ENCODE measurements at places on chromosomes 3 and 15.

DNA sequence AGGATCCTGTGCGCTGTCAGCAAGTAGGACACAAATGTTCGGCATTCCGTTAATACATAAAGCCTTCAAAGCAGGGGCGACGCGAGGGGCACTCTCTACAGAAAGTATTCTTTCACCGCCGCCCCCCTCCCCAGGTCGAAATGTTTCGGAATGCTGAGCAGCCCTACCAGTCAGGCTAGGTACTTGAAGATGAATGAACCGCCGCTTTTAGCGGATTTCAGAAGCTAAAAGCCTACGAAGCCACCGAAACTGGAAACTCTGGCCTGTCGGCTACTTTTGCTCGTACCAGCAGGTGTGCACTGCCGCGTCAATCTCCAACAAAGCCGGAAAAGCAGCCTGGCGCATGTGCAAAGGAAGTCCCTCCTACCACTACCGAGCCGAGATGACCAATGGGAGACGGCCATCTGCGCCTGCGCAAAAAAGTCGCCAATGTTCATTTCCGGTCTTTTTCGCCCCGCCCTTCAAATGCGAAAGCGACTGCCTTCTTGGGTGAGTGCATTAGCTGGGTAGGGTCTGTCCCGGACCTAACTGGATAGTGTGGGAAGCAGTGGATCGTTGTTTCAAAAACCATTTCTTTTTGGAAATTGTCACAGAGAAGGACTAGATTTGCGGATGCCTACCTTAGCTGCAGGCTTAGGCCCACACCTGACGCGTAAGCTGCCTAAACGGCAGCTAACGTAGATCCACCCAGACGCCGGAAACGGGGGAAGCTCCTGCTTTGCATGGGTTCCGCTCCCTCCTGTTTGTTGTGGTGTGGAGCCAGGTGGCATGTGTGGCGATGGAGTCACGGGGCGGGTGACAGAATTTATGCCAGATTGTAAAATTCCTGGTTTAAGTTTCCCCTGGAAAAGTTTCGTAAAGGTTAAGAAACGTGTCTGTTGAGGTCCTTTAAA, at the start of gene WDR5B:
TSS of gene WDR5B (minus strand) at position 301 of the 893 bp plus-strand sequence. CDS start 534 bp downstream, outside the sequence.
- peak; percentile 91 for DNase-seq

GRCh38 chr3:107346564-107346963, 30.7 kb upstream of the CCDC54 start:
- DNase-seq, result no peak

DNA sequence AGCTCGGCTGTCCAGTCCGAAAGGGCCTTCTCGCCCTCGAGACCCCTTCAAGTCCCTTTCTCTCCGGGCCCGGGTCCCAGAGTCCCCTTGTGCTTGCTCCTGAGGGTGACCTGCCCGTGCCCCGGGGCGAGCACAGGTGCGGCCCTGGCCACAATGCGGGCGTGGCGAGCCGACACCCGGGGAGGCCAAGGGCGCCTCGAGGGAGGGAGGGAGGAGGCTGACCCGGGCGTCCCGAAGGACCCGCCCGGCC, 810 bp upstream of the MEF2A start:
- no peak for DNase-seq

DNA sequence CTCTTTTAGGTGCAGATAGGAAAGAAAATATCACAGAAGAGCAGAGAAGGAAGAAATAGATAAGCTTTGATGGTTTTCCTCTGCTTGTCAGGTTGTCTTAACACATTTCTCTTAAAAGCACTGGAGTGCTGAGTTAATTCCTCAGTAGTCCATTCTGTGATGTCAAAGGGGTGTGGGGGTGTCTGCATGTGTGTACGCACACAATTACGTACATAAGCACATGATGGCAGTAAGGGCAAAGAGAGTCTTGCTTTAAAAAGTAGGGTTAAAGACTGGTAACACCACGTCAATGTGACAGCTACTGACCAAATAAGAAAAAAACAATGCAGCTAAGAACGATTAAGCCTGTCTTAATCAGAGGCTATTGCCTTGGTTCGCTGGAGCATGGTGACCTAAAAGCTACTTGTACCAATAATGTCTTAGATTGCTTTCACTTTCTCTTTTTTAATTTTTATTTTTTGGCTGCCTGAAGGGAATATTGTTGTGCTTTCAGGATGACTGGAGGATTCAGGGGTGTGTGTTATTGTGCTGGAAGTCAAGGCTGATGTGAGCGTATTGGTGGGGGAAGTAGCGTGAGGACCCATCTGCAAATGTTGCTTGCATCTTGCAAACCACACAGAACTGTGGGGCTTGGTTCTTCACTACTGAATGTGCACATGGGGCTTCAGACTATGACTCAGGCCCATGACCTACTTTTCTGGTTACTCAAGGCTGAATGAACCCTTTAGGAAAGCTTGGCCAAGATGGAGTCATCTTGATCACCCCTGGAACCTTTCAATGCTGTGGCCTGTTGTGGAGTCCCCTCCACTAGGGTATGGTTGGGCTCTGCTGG, 417.8 kb upstream of the TPM1 start:
- DNase-seq, result peak; percentile 84

- DNase-seq, result no peak
Observed at GRCh38 chr3:101603184-101603583, 29.2 kb downstream of the PCNP start.

- no peak for DNase-seq
Observed at GRCh38 chr3:141401573-141402475, 33.5 kb downstream of the ZBTB38 start.

DNA sequence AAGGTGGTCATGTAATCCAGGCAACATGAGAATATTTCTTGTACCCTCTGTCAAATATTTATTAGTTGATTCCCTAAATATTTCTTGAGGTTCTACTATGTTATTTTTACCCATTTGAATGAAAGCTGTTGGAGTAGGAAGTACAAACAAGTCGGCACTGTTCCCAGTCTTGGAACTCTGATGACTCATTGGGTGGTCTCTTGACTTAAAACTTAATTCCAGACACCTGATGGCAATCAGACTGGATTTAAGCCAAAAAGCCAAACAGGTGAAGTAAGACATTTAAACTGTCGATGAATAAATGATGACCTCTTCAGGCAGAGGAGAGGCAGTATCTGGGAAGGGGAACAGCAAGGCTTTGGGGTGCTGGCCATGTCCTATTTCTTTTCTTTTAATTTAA, 22.8 kb downstream of the C2CD4A start:
- DNase-seq, result no peak

GRCh38 chr3:151838574-151839312, 24.8 kb downstream of the AADAC start:
- DNase-seq, result peak; percentile 62

DNA sequence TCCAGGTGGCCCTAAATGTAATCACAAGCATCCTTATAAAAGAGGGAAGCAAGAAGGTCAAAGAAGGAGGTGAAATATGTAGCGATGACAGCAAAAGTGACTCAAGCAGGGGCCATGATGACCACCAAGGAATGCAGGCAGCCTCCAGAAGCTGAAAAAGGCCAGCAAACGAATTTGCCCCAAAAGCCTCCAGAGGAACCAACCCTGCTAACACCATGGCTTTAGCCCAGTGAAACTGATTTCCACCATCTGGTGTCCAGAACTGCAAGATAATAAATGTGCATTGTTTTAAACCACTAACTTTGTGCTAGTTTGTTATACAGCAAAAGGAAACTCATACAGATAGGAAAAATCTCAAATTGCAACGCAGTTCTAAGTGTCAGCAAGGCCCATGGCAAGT, 23.0 kb upstream of the RBSN start:
- DNase-seq, result no peak

GRCh38 chr3:19931180-19931692, 2.8 kb downstream of the EFHB start:
- no peak for DNase-seq

DNA sequence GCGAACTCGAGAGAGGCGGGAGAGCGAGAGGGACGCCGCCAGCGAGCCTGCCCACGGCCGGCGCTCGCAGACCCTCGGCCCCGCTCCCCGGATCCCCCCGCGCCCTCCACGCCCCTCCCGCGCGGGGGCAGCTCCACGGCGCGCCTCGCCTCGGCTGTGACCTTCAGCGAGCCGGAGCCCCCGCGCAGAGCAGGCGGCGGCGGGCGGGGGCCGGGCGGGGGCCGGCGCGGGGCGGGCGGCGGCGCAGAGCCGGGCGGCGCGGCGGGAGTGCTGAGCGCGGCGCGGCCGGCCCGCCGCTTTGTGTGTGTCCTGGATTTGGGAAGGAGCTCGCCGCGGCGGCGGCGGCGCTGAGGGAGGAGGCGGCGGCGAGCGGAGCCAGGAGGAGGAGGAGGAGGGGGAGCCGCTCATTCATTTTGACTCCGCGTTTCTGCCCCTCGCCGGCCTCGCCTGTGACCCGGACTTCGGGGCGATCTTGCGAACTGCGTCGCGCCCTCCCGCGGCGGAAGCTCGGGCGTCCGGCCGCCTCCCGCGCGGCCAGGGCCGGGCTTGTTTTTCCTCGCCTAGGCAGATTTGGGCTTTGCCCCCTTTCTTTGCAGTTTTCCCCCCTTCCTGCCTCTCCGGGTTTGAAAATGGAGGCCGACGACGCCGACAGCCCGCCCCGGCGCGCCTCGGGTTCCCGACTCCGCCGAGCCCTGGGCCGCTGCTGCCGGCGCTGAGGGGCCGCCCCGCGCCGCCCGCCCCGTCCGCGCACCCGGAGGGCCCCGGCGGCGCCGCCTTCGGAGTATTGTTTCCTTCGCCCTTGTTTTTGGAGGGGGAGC, 524 bp downstream of the IGF1R start:
- no peak for DNase-seq

- no peak for DNase-seq
Observed at GRCh38 chr3:105285653-105286241, 81.0 kb upstream of the ALCAM start.

- DNase-seq, result peak; percentile 19
Observed at GRCh38 chr3:193053046-193053435, 135.4 kb upstream of the MB21D2 start.

GRCh38 chr15:51727141-51727897, 10.1 kb downstream of the LYSMD2 start:
- no peak for DNase-seq

DNA sequence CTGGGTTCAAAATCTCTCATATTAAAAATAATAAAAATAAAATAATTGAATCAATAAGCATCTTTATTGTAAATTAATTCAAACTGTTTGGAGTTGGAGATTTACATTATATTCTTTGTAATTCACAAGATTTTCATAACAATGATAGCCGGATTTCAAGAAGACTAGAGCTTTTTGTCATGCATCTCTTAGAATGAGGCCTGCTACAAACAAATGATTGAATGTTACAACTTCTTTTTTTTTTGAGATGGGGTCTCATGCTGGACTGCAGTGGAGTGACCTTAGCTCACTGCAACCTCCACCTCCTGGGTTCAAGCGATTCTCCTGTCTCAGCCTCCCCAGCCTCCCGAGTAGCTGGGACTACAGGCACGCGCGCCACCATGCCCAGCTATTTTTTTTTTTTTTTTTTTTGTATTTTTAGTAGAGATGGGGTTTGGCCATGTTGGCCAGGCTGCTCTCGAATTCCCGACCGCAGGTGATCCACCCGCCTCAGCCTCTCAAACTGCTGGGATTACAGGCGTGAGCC, 3.5 kb downstream of the SLTM start:
- DNase-seq, result no peak

DNA sequence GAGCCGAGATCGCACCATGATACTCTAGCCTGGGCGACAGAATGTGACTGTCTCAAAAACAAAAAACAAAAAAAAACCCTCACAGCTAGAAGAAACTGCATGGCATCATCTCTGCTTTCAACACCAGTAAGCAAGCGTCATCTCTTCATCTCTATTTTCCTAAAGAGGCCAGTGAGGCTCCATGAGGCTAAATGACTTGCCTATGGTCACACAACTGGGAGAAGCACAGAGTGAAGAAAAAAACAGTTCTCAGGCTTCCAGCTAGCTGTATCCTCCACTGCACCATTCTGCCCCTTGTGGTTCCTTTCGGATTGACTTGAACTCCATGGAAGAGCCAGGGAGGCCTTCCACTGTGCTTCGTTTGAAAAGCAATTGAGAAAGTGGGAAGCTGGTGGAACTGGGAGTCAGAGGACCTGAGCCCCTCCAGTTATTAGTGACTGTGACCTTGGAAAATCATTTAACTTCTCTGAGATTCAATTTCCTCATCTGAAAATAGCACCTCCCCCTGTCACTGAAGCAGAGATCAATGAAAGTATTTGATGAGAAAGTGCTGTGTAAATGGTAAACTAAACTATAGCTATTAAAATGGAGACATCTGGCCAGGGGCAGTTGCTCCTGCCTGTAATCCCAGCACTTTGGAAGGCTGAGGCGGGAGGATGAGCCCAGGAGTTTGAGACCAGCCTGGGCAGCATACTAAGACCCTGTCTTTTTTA, 32.1 kb upstream of the DENND4A start:
- peak; percentile 24 for DNase-seq

DNA sequence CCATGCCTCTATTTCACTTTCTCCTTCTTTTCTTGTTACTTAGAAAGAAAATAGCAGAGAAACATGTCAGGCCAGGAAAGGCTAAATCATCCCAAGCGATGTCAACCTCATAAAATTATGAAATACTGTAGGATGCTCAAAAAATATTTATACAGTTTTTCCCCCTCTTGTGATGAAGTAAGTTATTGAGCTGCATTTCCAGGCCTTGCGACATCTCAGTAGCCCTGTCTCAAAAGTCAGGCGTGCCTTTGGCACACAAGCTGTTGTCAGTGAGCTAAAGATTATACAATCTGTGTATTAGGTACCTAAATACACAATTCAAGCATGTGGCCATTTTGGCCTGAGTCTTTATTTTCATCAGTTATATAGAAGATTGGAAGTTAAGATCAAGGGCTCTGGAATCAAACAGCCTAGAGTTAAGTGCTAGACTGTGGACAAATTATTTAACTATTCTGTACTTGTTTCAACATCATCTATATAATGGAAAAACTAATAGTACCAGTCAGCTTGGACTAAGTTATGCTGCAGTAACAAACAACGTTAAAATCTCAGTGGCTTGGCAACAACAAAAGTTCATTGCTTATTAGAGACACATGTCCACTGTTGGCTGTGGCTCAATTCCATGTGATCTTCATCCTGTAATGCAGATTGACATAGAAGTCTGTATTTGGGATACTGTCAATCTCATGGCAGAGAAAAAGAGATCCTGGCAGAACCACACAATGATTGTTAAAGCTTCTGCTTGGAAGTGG, 406.4 kb upstream of the PROK2 start:
- no peak for DNase-seq

- peak; percentile 3 for DNase-seq
Observed at GRCh38 chr3:142447301-142447851, 461 bp downstream of the XRN1 start.

- DNase-seq, result no peak
Observed at GRCh38 chr15:76330080-76330680, 6.4 kb upstream of the ISL2 start.

- DNase-seq, result no peak
Observed at GRCh38 chr3:118577055-118577777, 457.4 kb downstream of the IGSF11 start.

DNA sequence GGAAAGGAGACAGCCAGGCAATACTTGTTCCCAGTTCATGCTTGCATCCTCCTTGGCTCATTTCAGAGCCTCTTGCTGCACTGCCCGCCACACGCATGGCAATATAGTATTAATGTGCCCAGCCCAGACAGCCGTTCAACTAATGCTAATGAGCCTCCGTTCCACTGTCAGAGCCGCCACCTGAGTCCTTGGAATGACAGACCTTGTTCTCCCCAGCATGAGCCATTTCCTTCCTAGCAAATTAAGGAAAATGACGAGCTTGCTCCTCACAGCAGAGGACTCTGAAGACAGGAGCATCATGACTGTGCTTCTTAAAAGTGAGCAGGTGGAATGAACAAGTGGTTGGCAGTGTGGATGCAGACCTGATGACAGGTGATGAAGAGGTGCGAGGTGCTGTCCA, 10.8 kb upstream of the LRRC15 start:
- no peak for DNase-seq

GRCh38 chr3:14324224-14324944, 78.0 kb upstream of the SLC6A6 start:
- no peak for DNase-seq

Measured in fibroblast of skin of left biceps (primary cell).